ENCODE measurements at places on chromosomes 4 and X.

- DNase-seq, result no peak
Measured at GRCh38 chr4:122928930-122929329, 6.5 kb upstream of the NUDT6 start.

DNA sequence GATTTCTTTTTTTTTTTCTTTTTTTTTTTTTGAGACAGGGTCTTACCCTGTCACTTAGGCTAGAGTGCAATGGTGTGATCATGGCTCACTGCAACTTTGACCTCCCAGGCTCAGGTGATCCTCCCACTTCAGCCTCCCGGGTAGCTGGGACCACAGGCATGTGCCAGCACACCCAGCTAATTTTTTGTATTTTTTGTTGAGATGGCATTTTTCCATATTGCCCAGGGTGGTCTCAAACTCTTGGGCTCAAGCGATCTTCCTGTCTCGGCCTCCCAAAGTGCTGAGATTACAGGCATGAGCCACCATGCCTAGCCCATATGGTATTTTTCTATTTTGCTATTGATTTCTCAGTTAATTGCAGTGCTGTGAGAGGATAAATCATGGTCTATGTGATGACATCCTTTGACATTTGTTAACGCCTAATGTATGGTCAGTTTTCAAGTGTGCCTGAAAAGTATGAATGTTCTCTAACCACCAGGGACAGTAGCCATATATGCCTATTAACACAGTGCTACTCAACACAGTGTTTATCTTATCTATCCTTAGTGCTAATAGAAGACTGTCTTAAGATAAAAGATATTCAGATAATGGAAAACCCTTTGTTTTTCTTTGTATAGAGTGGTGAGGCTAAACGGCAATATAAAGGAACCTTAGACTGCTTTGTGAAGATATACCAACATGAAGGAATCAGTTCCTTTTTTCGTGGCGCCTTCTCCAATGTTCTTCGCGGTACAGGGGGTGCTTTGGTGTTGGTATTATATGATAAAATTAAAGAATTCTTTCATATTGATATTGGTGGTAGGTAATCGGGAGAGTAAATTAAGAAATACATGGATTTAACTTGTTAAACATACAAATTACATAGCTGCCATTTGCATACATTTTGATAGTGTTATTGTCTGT is 9.1 kb upstream of the HSPA4L start:
- DNase-seq, result no peak

- no peak for DNase-seq
Measured at GRCh38 chrX:57565198-57565597, 26.6 kb upstream of the ZXDB start.

DNA sequence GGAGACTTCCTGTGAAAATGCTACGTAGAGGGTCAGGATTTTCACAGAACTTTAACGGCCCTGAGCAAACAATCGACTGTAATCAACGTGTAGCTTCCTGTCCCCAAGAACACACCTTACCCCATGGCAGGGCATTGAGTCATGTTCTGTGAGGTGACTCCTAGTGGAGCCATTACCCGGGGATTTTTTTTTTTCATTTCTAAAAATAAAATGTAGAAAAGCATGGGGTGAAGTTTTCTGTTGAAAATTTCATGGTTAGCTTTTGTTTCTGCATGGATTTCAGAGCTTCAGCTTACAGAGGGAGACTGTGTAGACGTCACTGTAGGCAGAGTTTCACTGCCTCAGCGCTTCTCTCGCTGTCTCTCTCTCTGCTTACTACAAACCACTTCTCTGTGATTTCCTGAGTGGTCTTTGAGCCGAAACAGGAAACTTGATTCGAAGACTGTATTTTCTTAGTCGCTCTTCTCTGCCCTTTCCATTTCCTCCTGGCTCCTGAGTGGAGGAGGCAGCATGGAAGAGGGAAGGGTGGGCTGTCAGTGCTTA is 111.7 kb downstream of the NFKB1 start:
- no peak for DNase-seq

DNA sequence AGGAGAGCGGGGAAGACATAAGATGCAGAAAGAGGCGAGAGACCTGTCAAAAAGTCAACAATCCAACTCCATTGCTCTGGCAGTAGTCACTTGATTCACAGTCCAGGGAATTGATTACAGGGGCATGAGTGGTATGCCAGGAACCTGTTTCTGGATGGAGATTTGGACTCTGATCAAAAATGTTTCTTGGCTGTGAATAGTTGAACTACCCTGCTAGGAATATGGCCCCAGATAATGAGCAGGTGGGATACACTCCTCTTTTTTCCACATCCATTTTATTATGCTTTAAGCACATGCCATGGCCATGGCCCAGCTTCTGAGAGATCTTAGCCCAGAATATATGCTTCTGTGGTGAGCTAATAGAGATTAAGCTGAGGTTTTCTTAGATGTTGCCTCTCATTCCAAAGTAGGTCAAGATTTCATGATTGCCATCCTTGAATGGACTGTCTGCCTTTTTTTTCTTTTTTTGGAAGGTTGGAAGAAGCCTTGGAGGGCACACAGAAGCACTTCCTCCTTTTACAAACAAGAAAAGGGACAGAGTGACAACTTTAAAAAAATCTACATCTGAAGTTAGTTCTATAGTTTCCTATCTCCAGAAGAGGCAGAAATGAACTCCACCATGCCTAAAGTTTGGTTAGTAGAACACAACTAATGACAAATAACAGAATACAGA is 121.9 kb downstream of the KIT start:
- no peak for DNase-seq

DNA sequence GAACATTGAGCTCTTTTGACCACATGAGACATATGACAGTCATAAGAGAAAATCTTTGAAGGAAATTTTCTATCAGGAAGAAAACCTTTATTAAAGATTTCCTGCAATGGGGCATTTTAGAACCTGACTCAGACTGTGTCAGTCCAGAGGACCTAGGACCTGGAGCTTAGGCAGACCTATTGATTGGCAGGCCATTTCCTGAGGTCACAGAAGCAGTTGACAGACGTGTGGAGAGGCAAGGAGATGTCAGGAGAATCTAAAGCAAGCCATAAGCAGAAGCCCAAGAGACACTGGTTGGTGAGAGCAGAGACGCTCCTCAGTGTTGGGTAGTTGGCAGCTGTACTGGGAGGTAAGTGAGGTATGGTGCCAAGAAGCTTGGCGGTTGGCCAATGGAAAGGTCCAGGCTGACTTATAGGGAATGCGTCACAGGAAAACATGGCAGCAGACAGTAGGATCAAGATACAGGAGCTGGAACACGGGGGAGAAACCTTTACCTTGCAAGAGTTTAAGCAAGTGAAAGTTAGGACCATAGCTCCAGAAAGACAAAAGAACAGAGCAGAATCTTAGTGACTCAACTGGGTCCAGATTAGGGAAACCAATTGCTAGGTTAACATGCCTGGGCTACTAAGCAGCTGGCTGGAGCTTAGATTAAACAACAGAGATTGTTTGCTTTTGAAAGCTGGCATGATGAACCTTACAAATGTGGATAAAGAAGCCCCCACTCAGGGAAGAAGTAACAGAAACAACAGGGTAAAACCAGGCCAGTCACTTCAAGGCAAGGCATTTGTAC is 18.6 kb downstream of the PALLD start:
- no peak for DNase-seq

GRCh38 chr4:140719686-140720085 is 36.5 kb downstream of the TBC1D9 start:
- no peak for DNase-seq

DNA sequence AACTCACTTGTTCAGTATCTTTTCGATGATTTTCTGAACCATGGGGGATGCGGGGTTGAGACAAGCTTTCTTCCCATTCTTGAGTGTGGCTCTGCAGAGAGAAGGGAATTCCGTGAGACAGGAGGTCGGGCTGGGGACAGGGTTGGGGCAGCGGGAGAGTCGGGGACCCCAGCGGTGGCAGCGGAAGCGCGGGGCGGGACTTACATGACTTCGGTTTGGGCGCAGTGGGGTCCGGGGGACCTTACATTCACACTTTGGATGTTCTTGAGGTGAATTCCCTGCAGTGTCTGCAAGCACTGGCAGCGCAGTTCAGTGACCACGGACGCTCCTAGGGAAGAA is 434 bp downstream of the CXCL3 start:
- DNase-seq, result no peak

DNA sequence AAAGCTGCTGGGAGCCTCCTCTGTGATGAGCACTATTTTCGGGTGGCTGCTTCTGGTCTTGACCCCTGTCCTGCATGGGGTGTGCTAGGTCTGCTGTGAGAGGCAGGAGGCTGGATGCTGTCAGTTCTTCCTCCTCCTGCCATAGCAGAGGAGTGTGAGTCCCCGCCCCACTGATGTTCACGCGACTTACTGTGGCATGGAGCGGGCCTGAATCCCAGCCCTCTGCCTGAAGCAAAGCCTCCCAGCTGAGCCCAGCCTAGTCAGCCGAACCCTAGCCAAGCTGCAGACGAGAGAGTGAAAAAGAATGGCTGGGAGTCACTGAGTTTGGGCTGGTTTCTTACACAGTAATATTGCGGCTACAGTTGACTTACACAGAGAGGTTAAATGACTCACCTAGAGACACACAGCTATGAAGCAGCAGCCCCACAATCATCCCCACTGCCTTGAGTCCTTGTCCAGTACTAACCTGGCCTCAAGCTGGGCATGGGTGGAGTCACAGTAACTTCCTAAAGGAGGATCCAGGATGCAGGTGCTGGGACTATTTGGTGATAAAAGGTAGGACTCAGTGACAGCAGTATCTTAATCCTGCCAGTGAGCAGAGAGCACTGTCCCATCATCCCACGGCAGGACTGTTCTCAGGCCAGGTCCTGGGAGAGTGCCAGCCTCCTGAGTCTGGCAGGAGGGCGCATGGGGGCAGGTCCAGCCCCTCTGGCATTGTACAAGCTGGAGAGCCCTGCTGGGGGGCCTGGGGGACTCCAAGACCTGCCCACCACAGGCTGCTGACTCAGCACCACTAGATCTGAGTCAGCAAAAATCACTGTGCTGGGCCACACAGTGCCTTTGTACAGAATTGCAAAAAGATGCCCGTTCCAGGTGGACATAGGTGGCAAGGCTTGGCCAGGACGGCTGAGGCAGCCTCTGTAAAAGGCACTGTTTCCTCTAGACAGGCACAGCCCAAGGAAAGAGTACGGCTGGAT is 60.4 kb upstream of the CRMP1 start:
- DNase-seq, result no peak

DNA sequence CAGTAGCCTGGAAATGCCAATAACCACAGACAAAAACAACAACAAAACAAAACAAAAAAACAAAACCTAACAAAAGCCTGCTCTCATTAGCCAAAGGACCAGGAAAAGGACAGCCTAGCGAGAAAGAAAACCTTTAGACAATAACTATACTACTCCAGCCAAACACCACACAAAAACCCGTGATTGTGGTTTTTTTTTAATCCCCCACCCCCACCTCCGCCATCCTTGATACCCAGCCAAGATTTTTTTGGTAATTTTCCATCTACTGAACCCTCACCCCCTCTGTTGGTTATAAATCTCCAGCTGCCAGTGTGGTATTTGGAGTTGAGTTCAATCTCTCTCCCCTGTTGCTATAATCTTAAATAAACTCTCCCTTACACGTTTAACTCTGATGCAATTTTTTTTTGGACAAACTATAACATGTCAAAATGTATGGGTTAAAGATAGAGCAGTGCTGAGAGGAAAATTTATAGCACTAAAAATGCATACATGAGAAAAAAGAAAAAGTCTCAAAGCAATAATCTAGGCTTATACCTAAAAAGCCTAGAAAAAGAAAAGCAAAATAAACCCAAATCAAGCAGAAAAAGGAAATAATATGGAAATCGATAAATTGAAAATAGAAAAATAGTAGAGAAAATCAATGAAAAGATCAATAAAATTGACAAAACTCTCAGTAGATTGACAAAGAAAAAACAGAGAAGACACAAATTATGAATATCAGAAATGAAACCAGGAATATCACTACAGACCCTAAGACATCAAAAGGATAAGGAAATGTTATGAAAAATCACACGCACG is 83.7 kb downstream of the NAT8L start:
- no peak for DNase-seq

DNA sequence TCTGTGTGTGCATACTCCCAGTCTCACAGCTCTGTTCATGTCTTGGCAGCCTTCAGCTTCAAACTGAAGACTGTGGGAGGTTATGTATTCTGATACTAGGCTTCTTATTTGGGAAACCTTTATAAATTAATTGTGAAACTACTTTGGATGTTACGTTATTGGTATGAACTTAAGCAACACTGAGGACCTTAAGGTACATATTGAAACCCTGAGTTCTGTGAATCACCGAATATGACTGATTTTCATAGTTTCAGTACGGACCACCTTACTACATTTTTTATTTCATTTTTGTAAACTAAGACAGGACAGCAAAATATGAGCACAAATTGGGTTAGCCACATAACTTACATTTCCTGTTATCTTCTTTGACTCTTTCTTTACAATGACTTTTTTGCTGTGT is 498.4 kb downstream of the PDGFC start:
- DNase-seq, result no peak

- DNase-seq, result no peak
Measured at GRCh38 chr4:7964890-7965662, 25.4 kb upstream of the AFAP1 start.

DNA sequence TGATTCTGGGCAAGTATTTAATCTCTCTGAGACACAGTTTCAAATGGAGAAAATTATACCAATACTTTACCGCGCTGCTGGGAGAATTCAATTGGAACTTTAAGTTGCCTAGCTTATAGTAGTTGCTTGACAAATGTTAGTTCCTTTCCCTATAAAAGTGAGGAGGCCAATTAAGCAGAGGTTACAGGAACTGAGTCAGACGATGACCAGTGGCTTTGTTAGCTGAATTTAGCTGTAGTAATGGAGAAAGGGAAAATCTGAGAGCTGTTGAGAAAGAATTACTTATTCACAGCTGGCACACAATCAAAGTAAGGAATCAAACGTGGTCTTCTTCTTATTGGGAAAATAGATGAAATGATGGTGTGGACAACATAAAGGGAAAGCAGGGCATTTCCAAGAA is 29.6 kb downstream of the SMARCA1 start:
- DNase-seq, result no peak
